GOT3 (cell line): ENCODE measurements at places on chromosomes 5 and 9.

GRCh38 chr5:95237324-95237723 lies 47.6 kb downstream of the MCTP1 start:
- no peak for DNase-seq

DNA sequence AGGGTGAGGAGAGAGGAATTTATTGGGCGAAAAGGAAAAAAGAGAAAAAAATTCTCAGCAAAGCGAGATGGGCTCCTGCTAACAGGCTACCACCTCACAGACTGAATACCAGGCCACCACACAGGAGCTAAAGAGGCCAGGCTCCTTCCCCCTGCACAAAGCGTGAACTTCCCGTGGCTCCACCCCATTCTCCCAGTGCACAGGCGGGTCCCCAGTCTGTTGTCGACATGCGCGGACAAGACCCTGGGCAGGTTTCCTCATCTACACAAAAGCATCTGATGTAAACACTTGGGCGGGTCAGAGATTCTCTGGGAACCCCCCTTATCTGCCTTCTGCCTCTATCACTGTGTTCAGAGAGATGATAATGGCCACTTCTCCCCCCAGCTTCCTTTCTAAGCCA lies 34.2 kb downstream of the IL31RA start:
- no peak for DNase-seq

- no peak for DNase-seq
Measured at GRCh38 chr9:14341437-14342122, 27.6 kb upstream of the NFIB start.

DNA sequence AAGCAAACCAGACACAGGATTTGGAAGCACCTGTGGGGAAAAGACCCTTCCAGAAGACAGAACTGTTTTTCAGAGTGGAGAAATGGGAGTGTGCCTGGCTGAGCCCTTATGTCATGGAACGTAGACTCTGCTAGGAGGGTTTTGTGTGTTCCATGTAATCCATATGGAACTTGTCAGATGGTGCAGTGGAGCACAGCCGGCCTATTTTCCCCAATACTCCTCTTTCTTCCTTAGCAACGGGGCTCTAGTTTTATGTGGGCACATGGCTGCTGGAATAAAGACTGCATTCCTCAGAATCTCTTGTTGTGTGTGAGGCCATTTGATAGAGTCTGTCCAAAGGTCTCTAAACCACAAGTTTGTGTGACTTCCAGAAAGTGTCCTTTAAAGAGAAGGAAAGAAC lies 284.0 kb downstream of the DRD1 start:
- no peak for DNase-seq

DNA sequence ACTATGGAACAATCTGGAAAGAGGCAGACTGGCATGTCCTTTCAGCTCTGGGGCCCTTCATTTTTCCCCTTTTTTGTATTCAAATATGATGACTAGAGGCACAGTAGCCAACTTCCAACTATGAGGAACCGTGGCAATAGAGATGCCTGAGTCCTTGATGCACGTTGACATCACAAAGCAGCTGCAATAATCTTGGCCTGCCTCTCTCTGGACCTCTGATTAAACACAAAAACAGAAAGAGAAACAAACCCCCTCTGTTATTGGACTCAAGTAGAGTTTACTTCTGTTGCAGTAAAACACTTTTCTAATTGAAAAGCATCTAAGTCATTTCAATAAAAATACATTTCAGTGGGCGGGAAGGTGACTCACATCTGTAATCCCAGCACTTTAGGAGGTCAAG lies 122.2 kb upstream of the GRAMD2B start:
- DNase-seq: no peak

DNA sequence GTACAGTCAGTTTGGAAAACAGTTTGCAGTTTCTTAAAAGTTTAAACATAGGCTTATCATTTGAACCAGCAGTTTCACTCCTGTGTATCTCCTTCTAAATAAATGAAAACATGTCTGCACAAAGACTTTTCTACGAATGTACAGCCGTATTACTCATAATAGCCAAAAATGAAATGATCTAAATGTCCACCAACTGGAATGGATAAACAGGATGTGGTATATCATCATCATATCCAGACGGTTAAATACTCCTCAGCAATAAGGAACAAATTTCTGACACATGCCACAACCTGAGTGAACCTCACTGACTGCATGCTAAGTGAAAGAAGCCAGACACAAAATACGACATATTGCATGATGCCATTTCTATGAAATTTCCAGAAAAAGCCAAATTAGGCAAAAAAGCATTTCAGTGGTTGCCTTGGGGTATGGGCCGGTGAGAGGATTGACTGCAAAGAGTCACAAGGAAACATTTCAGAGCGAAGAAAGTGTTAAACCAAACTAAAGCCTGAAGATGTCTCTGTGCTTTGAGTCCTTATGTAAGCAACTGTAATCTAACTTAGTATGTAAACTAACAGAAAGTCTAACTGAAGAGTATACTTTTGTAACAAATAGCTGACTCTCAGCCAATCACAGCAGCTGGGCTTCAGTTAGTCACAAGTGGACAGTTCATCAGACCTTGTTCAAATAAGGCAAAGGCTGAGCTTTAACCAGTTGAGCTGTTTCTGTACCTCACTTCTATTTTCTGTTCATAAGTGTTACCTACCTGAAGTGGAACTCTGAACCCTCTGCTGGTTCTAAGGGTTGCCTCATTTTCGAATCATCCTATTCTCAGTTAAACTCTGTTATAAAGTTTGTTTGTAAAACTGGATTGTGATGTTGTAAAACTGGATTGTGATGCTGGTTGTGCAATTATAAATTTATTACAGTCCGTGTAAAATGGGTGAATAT lies 65.2 kb downstream of the TRIO start:
- no peak for DNase-seq

- DNase-seq: no peak
Measured at GRCh38 chr9:121593066-121593465, 58.4 kb upstream of the DAB2IP start.

DNA sequence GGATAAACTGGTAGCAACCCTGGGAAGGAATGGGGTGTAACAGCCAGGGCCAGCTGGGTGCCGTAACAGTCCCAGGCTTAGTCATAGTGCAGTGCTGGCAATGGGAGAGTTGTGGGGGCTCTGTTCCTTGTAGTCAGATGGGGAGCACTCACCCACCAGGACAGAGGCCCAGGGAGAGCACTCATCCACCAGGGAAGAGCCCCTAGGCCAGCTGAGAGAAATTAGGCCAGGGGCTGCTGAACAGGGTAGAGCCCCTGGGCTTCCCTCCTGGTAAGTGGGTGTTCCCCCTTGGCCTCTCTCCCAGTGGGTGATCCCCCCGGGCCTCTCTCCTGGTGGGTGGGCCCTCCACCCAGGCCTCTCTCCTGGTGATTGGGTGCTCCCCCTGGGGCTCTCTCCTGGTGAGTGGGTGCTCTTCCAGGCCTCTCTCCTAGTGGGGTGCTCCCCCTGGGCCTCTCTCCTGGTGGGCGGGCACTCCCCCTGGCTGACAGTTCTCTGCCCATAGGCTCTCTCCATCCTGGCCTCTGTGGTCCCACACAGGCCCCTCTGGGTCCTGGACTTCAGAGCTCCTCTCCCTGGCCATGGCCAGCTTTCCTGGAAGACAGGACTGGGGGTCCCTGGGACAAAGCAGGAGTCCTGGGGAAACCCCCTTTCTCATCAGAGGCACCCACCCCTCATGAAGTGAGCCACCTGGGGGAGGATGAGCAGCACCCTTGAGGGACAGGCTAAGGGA lies 13.4 kb downstream of the FGD3 start:
- no peak for DNase-seq

GRCh38 chr5:158390577-158390976 lies 531.6 kb upstream of the CLINT1 start:
- DNase-seq: no peak

DNA sequence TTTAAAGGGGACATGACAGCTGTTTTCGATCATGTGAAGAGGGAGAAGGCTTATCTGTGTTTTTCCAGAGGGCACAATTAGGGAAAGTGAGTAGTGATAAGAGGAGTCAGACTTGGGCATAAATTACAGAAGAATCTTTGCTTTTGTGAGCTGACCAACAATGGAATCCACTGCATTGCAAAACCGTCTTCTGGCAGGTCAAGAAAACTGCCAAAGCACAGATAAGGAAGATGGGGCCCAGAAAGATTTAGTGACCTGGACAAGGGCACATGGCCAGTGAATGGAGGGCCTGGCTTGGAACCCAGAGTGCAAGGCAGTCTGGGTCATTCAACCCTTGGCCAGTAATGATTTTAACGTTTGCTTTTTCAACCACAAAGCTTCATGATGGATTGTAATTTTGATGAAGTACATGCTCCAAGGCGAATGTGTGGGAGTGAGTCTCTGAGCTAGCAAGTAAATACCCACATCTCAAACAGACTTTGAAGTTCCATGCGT lies 153.2 kb upstream of the MAST4 start:
- DNase-seq: no peak

DNA sequence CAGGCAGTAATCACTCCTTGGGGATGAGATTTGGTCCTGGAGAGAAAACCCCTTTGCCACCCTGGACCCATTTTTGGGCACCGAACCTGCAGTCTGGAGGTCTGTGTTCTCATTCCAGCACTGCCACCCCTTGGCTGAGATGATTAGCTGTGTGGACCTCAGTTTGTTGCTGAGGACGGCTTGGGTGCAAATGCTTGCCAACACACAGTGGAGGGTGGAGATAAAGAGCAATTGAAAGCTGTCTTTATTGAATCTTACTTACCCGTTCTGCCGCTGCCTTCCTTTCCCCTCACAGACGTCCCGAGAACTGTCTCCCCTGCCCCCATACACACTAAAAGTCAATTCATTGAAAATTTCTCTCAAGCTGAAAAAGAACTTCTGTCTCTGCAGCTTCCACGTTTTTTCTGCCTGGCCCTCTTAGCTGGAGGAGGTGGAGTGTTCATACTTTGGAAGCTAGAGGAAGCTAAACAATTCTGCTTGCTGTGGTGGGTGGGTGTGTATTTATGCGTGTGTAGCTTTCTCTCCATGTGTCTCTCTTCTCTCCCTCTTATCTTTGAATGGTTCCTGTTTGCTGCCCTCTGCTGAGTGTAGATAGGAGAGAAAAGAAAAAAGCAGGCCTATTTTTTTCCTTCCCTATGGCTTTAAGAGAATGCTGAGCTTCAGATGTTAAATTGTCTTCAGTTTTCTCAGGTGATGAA lies 6.6 kb downstream of the GALNT10 start:
- no peak for DNase-seq

- DNase-seq: no peak
Measured at GRCh38 chr9:30630459-30630858, 1754.0 kb upstream of the ACO1 start.

DNA sequence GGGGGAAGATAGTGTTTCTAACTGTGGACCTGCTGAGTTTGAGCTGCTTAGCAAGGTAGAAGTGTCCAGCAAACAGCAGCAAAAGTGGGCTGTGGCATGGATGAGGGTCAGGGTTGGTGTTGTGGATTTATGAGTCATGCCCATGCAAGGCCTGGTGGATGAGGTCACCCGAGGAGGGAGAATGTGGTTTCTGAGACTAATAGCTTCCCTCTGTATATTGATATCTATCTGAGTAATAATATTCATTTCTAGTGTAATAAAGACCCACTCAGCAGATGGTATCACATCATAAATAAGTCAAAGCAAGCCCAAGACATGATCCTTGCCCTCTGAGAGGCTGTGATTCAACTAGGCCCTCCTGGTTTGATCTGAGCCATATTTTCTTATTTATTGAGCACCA lies 597.8 kb upstream of the CLINT1 start:
- peak; percentile 49 for DNase-seq

- DNase-seq: no peak
Measured at GRCh38 chr5:154723740-154724505, 31.3 kb upstream of the LARP1 start.

GRCh38 chr5:36585701-36586100 lies 20.7 kb upstream of the SLC1A3 start:
- no peak for DNase-seq

DNA sequence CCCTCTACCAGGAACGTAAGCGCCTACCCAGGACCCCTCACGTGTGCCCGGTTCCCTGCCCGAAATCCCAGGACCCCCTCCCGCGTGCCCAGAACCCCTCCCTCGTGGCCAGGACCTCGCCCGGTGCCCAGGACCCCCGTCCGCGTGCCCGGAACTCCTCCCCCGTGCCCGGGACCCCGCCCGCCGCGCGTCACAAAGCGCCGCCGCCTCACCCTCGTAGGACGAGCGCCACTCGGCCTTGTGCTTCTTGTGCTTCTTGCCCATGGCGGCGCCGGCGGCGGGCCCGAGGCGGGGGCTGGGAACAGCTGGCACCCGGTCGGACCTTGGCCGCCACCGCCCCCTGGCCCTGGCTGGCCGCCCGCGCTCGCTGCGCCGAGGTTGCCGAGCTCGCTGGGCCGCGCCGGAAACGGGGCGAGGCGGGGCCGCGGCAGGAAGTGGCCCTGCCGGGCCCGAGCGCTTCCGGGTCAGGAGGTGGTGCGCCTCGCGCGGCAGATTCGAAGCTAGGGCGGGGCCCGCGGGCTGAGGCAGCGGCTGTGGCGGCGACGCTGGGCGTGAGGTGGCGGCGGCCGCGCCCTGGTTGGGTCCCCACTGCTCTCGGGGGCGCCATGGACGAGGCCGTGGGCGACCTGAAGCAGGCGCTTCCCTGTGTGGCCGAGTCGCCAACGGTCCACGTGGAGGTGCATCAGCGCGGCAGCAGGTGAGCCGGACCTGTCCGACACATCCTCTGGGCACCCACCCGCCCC lies at the start of the genes BRD9 and TRIP13:
TSS of gene BRD9 (minus strand) at position 408 of the 743 bp plus-strand sequence. CDS start at position 264, 144 bp downstream.
TSS of gene TRIP13 (plus strand) at position 491 of the 743 bp plus-strand sequence. CDS start at position 606, 115 bp downstream.
- DNase-seq: peak; percentile 53

DNA sequence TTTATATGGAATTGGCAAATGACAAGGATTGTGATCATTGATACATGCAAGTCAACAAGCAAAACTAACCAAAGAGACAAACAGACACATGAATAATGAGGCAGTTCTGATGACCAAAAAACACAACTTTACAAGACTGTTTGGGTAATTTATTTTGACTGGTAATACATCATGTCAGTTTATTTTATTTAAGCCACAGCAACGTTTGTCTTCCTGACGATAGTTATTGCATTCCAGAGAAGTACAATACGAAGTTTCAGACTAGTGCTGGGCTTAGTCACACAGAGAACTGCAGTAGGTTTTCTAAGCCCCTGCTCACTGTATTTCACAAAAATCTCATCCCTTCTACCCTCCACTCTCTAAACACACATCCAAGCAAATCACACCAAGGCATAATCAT lies 514.2 kb downstream of the RAB3C start:
- DNase-seq: no peak

GRCh38 chr5:6902597-6902996 lies 189.4 kb downstream of the TENT4A start:
- no peak for DNase-seq

DNA sequence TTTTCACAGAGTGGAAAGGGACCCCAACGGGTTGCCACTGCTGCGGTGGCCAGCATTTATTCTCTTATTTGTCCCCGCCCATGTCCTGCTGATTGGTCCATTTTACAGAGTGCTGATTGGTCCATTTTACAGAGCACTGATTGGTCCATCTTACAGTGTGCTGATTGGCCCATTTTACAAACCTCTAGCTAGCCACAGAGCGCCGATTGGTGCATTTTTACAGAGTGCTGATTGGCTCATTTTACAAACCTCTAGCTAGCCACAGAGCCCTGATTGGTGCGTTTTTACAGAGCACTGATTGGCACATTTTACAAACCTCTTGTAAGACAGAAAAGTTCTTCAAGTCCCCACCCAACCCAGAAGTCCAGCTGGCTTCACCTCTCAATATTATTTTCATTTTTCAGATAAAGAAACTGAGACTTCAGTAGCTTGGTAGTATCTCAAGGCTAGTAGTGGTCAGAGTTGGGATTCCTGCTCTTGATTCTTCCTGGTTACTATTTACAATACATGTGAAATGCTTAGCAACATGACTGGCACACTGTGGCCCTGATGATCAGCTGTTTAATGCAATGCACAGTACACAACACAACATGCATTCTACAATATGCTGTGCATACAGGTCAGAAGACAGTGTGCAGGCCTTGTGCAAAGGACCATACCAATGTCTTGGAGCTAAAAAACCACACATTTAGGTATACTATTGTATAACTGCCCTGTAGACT lies 63.6 kb upstream of the BOD1 start:
- DNase-seq: no peak
